ENCODE measurements at places on chromosomes 3 and 15.

- DNase-seq: no peak
These were observed 52.2 kb upstream of the HES1 start for GRCh38 chr3:194083637-194084224.

- no peak for DNase-seq
These were observed 94.5 kb upstream of the OXTR start for GRCh38 chr3:8863891-8864290.

DNA sequence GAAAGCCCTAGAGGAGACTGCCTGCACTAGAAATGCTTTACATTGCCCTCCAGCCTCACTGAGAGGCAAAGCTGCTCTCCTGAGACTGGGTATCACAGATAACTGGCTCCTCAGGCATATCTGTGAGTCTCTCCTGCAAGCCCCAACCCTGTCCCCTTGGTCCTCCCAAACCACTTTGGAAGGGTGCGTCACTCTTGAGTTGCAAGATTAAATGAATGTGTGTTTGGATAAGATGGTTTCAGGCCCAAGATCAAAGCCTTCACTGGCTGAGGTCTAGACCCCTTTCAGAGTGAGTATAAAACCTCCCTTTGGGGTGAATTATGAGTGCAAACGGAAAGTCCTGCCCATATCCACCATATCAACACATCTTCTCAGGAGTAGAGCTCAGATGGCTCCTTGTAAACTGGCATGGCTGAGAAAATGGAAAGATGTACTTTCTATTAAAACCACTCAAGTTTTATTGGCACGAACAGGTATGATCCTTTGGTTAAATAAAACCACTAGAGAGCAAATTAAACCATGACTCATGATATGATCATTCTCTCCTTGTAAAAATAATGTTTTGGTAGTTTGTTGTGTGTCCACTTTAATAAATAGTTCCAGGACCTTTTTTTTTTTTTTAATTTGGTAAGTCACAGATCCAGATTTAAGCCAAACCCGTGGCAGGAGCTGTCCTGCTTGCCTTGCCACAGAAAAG lies 164.0 kb downstream of the CHST2 start:
- DNase-seq: no peak

DNA sequence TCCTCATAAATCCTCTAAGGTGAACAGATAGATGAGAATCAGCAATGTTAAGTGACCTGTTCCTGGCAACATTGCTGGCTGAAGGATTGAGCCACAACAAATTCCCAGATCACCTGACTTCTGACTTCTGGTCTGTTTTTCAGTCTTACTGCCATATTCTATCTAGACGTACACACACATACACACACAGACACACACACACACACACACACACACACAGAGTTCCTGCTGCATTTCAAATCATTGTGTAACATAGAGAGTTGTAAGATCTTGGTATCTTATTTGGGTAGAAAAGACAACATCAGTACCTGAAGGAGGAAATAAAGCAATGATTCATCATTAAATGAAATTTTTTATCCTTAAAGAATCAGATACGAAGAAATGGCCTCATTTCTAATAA lies 342.6 kb downstream of the MFSD1 start:
- DNase-seq: no peak

DNA sequence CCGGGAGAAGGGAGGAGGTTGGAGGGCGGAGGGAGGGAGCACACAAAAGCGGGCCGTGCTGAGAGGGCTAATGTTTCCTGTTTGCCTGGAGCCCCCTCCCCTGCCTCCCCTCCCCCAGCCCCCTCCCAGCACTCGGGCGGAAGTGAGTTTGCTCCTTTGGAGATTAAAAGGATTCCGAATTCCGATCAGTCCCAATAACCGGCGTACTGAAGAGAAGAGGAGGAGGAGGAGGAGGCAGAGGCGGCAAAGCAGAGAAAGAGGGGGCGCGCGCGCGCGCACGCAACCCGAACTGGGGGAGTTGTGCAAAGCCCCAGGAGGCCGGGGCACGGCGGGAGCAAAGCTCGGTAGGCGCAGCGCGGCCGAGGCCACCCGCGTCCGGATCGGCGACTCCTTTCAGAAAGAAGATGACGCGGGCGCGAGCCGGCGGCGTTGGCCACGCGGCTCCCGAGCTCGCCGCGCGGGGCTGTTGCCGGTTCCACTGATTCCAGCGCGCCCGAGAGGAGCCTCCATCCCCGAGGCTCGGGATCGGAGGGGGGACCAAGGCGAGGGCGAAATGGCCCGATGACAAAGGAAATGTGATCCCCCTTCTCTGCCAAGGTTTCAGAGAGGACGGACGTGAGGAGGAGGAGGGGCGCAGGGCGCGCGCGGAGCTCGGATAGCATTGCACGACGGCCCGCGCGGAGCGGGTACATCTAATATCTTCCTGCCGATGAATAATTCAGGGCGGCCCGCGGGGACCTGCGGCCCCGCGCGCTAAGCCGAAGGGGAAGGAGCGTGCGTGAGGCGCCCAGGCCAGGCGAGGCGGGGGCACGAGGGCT lies 1.1 kb upstream of the TRIM71 start:
- no peak for DNase-seq

DNA sequence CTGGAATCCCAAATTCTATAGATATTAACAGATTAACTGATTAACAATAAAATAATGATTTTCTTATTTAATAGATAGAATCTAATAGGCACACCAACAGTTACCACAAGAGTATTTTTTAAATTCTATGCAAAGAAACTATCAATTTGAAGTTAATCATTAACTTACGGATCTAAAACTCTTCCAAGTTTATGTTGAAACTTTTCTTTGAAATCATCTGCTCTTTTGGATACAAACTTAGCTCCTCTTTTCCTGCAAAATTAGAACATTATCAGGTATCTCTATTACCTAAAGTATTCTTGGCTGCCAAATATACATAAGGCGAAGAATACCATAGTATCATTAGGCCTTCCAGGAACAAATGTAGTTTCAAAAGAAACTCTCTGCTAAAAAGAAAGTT lies 34.8 kb downstream of the EFHB start:
- no peak for DNase-seq

- DNase-seq: no peak
These were observed 105.0 kb downstream of the LRRK1 start for GRCh38 chr15:101024073-101024695.

DNA sequence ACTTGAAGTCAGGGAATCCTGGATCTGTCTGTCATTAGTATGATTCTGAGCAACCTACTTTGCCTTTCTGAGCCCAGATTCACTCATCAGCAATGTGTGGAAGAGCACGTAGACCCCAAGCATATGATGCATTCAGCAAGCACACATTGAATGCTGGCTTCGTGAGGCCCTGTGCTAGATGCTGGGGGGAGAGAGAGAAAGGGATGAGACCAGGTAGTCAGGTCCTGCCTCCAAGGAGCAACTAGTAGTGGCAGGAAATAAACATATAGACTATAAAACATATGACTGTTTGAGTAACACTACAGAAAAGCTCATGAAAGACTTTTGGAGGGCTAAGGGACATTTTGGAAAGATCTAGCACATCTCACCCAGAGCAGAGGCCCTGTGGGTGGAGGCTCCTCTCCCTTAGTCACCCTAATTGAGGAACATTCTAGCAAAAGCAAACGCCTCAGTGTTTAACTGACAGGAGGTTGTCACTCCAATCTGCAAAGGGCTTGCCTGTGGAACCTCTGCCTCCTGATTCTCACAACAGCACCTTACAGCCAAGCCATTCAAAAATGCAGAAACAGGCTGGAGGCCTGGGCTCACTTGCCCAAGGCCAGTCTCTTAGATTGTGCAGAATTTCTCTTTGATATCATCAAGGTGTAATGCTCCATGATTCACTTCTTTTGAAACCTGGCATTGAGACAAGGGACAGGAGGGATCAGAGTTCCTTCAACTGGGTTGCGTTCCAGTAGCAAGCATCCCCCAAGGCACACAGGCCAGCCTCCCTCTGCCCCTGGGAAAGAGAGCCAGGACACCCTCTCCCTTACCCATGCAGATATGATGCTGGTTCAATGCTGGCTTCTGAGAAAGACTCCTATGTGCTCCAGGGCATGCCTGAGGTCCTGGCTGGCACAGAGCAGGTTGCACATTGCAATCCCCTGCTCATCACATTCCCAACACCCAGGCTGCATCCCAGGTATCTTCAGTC lies 26.1 kb downstream of the STARD5 start:
- no peak for DNase-seq

GRCh38 chr3:147298511-147298982 lies 107.8 kb downstream of the ZIC4 start:
- DNase-seq: no peak
